GDM1 (cell line): ENCODE measurements at places on chromosomes 5 and 9.
A peak's percentile ranks its signal among the peaks of the same experiment; 100 is the strongest.

GRCh38 chr9:134877541-134877940 lies 3.1 kb upstream of the FCN2 start:
- DNase-seq = no peak

GRCh38 chr9:125255781-125256391 lies 5.7 kb upstream of the GAPVD1 start:
- no peak for DNase-seq

- no peak for DNase-seq
These were observed 39.2 kb downstream of the ADAMTS19 start for GRCh38 chr5:129499208-129499852.

DNA sequence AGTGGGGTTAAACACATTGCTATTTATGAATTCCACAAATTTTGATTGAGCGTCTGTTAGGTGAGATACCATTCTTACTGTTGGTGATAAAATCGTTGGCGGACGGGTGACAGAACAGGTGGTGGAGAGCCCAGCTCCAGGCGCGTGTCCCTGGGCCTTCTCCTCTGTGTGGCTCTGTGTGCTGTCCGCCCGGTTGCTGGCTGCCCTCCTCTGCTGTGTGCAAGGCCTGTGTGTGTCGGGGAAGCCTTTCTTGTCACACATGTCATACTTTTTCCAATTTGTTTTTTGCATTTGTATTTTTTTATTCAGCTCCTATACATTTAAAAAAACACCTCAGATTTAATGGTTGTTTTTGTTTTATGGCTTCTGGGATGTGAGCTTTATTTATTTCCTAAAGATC lies 33.9 kb downstream of the TENT4A start:
- no peak for DNase-seq

DNA sequence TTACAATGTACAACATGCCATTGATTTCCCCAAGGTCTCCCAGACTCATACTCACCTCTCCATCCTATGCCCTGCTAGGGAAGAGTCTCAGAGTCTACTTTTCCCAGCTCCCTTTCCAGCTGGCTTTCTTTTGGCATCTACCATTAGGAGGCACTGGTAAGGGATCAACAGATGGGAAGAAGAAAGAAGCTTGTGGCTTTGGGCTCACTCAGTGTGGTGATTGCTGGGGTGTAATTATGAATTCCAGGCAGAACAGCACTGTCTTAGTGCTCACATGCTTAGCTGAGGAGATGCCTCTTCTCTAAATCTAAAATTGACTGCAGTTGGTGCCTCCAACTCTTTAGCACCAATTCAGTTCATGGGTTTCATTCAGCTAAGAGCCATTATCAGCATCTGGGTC lies 330.0 kb downstream of the PSAT1 start:
- no peak for DNase-seq

- no peak for DNase-seq
These were observed 183.2 kb downstream of the GNAQ start for GRCh38 chr9:77848404-77848803.

DNA sequence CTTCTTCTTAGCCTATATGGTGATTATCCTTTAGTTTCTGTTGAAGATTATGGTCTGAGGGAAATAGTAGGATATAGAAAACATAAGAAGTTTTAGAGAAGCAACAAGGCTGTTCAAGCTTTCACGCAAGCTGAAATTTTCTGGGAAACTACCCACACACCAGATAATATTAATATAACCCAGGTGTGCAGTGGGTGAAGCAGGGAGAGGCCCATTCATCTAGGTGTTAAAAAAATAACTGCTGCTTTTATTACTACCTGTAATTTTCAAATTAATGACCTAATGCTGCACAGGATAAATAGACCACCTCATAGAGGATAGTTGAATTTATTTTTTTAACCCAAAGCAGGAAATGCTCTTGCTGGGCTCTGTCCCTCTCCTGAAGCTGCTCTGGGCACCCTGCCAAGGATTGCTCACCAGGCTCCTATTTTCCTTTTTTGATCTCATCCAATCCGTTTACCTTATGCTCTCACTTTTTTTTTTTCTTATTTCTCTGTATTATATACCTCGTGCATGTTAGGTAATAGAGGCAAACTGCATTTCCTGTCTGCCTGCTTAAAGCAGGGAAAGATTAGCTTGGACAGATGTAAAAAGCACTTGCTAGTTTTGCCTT lies 124.3 kb upstream of the SLC12A2 start:
- no peak for DNase-seq

GRCh38 chr9:69454321-69454720 lies 129.3 kb downstream of the ENTREP1 start:
- no peak for DNase-seq

- no peak for DNase-seq
These were observed 245.3 kb downstream of the SH3GL2 start for GRCh38 chr9:17824191-17824590.

DNA sequence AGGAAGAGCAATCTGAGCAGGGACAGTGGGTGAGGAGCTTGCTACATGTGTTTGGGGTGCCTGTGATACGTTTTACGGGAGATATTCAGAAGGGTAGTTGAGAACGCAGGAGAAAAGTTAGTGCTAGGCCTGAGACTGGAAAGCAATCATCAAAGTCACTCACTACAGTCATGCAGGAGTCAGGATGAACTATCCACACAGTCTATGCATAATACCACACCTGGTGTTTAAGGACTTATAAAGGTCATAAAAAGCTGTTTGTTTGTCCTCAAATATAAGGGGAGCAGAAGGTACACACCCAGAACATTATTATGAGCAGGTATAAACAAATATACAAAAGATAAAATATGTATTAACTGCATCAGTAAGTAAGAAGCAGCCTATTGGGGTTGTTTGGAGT lies 176.6 kb downstream of the GNA14 start:
- no peak for DNase-seq

DNA sequence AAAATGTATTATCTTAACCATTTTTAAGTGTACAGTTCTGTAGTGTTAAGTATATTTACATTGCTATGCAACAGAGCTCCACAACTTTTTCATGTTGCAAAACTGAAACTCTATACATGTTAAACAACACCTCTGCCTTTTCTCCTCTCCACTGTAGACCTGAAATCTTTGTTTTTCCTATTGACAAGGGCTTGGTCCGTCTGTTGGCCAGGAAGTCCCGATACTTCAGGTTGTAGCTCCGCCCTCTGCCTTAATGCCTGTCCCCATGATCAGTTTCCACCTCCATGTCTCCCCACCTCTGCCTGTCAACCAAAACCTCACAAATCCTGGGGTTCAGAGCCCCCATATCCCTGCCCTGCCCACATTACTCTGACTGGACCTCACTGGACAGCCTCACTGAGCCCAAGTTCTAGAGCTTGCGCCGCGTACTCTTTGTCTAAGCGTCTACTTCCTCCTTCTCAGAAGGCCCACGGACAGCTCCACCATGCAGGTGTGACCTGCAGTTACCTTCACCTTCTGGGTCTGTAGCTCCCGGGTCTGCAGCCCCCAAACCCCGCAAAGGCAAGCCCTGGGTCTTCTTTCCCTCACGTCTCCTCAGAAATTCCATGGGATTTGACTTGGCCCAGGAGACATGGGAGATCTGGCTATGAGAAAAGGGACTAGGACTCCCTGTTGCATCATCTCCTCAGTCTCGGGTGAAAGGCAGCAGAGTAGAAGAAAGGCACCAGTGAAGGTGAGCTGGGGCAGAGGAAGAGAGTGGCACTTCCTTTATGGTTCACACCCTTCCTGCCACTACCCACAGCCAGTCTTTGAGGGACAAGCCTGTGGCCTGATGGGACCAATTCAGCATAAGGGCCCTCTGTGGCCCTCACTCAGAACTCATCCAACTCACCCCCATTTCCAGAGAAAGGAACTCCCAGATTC lies 8.0 kb downstream of the GLIPR2 start:
- DNase-seq = no peak

DNA sequence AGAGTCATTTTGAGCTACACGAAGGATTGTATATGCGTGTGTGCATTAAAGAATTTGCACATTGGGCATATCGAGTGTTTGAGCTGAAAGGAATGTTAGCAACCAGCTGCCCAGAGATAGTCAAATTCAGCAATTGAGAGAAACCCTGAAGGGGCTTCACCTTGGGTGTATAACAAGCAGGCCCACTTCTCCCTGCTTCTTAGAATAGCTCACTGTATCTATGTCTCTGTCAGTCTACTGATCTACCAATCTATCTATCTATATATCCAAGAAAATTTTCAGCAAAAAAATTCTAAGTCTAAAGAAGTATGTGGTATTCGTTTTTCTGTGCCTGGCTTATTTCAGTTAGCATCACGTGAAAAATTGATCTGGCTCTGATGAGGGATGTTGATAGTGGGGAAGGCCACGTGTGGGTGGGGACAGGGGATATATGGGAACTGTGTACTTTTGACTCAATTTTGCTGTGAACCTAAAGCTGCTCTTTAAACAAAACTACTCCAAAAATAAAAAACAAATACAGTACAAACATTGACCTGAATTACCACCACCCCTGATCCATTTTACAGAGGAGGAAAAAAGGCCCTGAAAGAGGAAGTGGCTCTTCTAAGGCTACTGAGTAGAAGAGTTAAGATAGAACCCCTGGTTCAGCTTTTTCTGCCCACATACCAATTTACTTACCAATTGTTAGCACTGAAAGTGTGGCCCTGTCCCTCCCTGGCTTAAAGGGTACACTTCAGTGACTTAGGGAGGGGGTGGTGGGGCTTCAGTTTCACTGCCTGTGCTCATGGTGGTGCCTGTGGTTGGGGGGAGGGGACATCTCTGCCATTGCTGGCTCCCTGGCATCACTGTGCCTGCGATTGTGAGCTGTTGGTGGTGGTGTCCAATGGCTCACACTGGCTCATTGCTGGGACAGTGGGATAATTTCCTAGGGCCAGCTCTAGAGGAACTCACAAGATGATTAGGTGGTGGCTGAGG lies 141.8 kb downstream of the DOCK2 start:
- no peak for DNase-seq

DNA sequence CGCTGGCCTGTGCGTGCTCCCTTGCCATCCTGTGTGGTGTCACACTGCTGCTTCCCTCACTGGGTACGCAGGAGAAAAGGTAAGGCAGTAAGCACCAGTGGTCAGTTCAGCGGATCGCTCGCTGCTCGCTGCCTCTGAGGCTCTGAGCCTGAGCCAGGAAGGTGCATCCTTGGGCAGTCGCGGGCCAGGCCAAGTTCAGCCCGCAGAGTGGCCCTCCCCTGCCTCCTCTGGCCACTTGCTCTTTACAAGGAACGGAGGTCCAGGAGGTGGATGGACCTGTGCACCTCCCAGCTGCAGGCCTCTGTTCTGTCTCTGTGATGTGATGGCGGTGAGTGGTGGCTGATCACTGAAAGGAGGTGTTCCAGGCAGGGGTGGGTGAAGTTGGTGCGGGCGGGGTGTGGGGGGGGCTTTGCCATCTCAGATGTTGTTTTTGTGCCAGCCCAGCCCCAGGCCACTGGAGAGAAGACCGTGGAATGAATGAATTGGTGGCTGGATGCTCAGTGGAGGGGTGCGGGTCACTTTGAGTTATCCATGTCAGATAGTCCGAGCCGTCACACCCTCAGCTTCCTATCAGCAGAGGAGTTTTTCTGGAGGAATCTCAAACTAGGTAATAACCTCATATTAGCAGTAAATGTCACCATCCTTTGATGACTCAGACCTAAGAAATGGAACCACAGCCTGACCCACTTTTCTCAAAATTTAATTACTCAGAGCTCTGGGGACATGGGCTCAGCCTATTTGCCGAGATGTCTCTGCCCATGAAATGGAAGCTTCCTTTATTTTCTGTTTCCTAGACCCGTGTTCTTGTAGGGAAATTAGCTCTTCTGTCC lies 7.3 kb downstream of the COL5A1 start:
- DNase-seq = no peak

- no peak for DNase-seq
These were observed 12.5 kb downstream of the ARAP3 start for GRCh38 chr5:141669520-141669919.

DNA sequence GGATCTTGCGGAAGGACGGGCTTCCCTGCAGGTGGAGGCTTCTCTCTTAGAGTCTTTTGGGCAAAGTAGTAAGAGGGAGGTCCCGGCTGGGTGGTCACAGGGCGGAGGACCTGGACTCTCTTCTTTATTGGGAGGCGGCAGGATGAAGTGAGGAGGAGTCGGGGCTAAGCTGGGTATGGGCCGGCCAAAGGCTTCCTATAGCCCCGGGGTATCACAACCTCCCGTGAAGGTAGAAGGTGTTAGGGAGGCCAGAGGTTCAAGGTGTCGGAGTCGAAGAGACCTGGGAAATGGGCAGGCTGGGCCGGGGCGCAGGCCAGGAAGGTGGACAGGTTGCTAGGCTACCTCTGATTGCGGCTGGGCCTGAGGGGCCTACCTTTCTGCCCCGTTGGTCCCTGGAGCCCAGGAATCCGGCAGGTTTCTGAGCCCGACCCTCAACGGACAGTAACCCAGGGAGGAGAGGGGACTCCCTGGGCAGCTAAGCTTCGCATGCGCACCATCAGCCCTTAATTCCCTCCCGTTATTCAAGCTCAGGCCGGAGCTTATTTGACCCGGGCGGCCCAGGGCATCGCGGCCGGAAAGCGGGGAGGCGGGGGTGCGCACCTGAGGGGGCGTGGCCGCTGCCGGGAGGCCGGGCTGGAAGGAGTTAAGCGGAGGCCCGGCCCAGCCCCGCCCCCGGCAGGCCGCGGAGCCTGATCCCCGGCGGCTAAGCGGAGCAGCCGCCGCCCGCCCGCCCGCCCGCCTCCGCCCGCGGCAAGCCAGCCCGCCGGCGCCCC lies at the start of gene TESK1:
Gene TESK1, plus strand, starts transcription at position 685 of the 773 bp plus-strand sequence. CDS start 358 bp downstream, outside the sequence.
- peak; percentile 40 for DNase-seq

DNA sequence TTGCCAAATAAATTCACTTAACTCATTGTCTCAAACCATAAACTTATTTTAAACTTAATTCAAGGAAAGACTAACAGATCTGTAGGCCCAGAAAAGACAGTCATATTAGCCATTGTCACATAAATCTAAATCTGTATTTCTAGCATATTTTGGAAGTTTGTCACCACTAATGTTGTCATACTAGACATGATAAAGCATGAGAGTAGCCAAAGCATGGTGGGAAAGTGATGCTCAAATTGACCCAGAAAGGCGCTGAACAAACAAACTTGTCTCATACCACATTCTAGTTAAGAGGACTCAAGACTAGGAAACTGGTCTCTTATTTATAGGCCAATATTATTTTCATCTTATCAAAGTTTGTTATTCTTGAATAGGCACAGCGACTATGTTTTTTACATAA lies 99.4 kb downstream of the VCAN start:
- DNase-seq = no peak

GRCh38 chr5:33631786-33632185 lies 191.0 kb downstream of the TARS1 start:
- no peak for DNase-seq

GRCh38 chr5:12659686-12660085 lies 755.4 kb upstream of the CTNND2 start:
- DNase-seq = no peak

- DNase-seq = no peak
These were observed 149.1 kb downstream of the ATP10B start for GRCh38 chr5:160702934-160703333.

GRCh38 chr9:68974901-68975300 lies 39.0 kb downstream of the PRKACG start:
- DNase-seq = no peak

DNA sequence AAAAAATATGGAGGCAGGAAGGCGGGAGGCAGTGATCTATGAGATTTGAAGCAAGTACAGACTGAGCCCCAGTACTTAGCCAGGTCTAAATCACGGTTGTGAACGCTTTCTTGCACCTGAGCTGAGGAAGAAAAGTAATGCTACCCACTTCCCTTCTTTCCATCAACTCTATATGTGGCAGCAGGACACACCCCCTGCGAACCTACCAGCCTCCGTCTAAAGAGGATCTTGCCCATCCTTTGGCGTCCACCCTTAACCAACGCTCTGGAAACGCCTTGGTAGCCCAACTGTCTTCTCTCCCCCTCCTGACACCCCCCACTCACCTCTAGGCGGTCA lies 545 bp downstream of the HMGCS1 start:
- peak; percentile 13 for DNase-seq

GRCh38 chr9:109781086-109781485 lies 1.1 kb downstream of the PALM2AKAP2 start:
- no peak for DNase-seq
